Myometrial cell (primary cell): ENCODE measurements at places on chromosomes 2 and 18. TPM values are rescaled to one million over a fixed set of nuclear protein-coding genes. Genes with fewer than 3 reads are reported as not detected.

TNP1 gene
- total RNA-seq: not detected in 2 replicates

UGT1A3 gene
- not detected in 2 replicates for total RNA-seq

TMEM163 gene
- not detected in 2 replicates for total RNA-seq

CHRND gene
- not detected in 2 replicates for total RNA-seq

C1GALT1C1L gene
- 0.86 and 3.9 TPM in 2 replicates for total RNA-seq

SOX11 gene
- 0.18 and 0.29 TPM in 2 replicates for total RNA-seq

HOXD13 gene
- 0.29 and 0.53 TPM in 2 replicates for total RNA-seq

IL1RL1 gene
- 0.29 and 2.5 TPM in 2 replicates for total RNA-seq

CRYBA2 gene
- not detected in 2 replicates for total RNA-seq

ABCB11 gene
- not detected in 2 replicates for total RNA-seq

CAB39 gene
- total RNA-seq: 47.9 and 53.0 TPM in 2 replicates

MC5R gene
- total RNA-seq: not detected in 2 replicates

TXNDC2 gene
- not detected in 2 replicates for total RNA-seq

OTOS gene
- total RNA-seq: not detected in 2 replicates

UGT1A8 gene
- total RNA-seq: not detected in 2 replicates

CDCA7 gene
- 7.2 and 14.9 TPM in 2 replicates for total RNA-seq

NTSR2 gene
- total RNA-seq: not detected in 2 replicates

AKAIN1 gene
- not detected in 2 replicates for total RNA-seq

DGKD gene
- total RNA-seq: 4.8 and 8.9 TPM in 2 replicates

SMYD1 gene
- total RNA-seq: not detected in 2 replicates

PNO1 gene
- total RNA-seq: 11.8 and 12.4 TPM in 2 replicates

SPRED2 gene
- 15.0 and 15.1 TPM in 2 replicates for total RNA-seq

BARD1 gene
- total RNA-seq: 8.9 and 9.5 TPM in 2 replicates

NEU4 gene
- total RNA-seq: not detected in 2 replicates

TIGD1 gene
- total RNA-seq: 1.8 and 2.0 TPM in 2 replicates

MARCHF4 gene
- total RNA-seq: 1.4 and 2.6 TPM in 2 replicates

ARPC2 gene
- total RNA-seq: 668 and 714 TPM in 2 replicates

C18orf63 gene
- not detected in 2 replicates for total RNA-seq

MAL gene
- total RNA-seq: not detected in 2 replicates

TMEM247 gene
- total RNA-seq: not detected in 2 replicates

CRYGD gene
- total RNA-seq: not detected in 2 replicates

NOSTRIN gene
- total RNA-seq: 0.18 and 0.29 TPM in 2 replicates

IL18R1 gene
- 0.53 and 0.58 TPM in 2 replicates for total RNA-seq

WBP1 gene
- 54.1 and 60.8 TPM in 2 replicates for total RNA-seq

FZD7 gene
- total RNA-seq: 12.1 and 16.1 TPM in 2 replicates

UNC80 gene
- total RNA-seq: not detected in 2 replicates

MBD1 gene
- total RNA-seq: 70.6 and 78.7 TPM in 2 replicates

ALPP gene
- total RNA-seq: not detected in 2 replicates

GCG gene
- not detected in 2 replicates for total RNA-seq

REV1 gene
- total RNA-seq: 11.5 and 15.2 TPM in 2 replicates

GKN2 gene
- total RNA-seq: not detected in 2 replicates

PPP1R1C gene
- 0.29 TPM in 1 of 2 replicates, not detected in the other for total RNA-seq
